ENCODE measurements at places on chromosomes 7 and 10.

- DNase-seq = no peak
Observed at GRCh38 chr10:5034588-5034987, 30.9 kb upstream of the AKR1C2 start.

GRCh38 chr10:117370205-117370604 lies 5.0 kb downstream of the PDZD8 start:
- DNase-seq = no peak

DNA sequence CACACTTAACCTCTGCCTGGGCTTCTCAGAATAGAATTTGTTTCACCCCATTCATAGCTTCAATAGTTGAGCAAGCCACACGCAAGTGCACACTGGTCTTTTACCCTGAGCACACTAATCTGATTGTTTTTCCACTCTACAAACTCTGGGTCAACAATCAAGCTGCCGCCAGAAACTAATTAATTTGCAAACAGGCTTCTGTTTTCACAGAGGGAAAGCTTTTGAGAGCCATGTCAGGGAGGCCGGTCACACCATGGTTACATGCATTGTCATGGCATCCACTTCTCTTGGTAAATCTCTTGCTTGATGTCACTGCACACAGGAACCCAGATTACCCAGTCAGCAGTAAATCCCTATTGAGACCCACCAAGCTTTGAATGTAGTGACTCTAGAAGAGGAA lies 154.2 kb downstream of the SEMA3A start:
- DNase-seq = no peak

DNA sequence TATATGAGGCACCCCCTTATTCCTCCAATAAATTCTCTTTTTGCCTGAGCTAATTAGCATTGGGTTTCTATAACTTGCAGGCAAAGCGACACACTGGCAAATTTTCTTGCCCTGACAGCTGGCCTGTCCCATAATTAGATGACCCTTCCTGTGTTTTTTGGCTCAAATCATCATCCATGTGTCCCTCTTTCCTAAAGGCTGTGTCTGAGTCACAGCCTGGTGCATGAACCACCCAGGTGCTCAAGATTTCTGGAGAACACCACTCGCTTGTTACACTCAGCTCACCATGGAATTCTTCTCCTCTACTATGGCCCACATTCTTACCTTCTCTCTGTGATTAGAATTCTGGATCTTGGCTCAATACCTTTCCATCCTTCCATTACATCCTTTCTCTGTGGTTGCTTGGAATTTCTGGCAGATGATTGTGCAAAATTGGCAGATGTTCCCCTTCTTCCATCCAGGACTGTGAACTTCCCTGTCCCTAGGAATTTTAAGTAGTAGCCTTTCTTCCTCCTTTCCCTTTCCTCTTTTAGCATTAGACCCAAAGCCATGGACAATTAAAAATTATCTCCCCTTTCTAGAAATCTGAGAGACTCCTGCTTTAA lies 116.0 kb upstream of the ANKRD1 start:
- no peak for DNase-seq

DNA sequence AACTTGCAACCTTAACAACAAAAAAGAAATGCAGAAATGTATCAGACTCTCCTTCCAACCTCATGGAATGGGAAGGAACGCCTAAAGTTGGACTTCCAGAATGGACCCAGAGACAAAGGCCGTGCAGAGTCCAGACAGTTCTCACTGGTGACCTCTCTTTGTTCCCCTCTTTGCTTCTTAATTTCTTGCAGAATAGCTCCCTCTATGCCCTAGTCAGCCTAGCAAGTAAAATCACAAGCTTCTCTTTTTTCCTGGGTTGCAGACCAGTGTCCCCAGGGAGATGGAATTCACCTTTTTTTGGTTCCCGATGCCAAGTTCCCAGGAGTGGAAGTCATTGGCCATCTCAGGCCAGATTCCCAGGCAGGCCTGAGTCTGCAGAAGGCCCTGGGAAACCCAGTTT lies 278.0 kb downstream of the CCSER2 start:
- DNase-seq = no peak

DNA sequence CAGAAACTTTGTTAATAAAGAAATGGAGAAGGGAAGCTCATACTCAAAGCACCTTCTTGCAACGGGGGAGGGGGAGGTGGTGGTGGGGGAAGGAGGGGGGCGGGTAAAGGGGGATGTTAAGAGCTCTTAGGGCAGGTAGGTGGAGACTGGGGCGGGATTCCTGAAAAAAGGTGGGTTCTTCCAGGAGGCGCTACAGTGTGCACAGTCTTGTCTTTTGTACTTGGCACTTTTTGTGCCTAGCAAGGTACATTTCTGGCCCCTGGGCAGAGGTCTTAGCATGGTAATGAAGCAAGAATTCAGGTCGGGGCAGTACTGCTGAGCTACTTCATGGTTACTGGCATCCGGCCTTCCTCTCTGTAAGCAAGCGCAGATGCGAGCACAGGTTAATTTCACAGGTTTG lies 15.2 kb upstream of the LAMB4 start:
- DNase-seq = no peak

DNA sequence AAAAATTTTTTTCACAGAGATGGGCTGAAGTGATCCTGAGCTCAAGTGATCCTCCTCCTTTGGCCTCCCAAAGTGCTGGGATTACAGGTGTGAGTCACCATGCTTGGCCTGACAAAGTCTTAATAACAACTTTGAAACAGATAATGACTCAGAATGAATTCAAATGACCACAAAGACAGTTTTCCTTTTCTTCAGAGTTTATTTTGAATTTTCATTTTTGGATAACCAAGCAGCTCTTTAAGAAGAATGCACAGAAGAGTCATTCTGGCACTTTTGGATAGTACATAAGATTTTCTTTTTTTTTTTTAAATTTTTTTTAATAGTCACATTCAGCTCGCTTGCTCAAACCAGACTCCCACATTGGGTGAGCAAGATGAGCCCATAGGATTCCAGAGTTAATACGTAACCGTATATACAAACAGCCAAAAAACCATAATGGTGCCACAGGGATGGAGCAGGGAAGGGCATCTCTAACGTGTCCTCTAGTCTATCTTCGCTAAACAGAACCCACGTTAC lies 43.0 kb upstream of the NMT2 start:
- DNase-seq = no peak

DNA sequence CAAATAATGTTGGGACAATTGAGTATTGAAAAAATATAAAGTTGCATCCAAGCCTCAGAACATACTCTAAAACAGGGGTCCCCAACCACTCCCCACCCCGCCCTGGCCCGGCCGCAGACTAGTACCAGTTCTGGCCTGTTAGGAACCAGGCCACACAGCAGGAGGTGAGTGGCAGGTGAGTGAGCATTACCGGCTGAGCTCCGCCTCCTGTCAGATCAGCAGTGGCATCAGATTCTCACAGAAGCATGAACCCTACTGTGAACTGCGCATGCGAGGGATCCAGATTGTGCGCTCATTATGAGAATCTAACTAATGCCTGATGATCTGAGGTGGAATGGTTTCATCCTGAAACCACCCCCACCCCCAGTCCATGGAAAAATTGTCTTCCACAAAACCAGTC lies 19.4 kb downstream of the HIPK2 start:
- DNase-seq = no peak

- DNase-seq = no peak
Observed at GRCh38 chr10:111515706-111516105, 438.9 kb downstream of the ADRA2A start.

DNA sequence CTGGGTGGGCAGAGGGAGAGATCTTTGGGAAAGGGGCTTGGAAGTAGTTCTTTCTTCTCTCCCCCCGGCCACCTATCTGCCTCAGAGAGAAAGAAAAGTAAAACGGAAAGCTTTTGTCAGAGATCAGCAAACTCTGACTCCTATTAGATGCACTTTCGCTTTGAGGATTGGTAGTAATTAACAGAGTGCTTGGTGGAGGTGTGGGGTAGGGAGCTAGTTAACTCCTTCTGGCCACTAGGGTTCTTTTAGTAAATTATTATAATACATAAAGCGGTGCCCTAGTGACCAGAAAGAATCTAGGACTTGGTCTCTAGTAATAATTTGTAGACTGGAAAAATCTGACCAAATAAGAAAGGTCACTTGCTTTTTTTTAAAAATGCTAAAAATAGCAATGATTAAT lies 54.6 kb downstream of the CPVL start:
- no peak for DNase-seq

DNA sequence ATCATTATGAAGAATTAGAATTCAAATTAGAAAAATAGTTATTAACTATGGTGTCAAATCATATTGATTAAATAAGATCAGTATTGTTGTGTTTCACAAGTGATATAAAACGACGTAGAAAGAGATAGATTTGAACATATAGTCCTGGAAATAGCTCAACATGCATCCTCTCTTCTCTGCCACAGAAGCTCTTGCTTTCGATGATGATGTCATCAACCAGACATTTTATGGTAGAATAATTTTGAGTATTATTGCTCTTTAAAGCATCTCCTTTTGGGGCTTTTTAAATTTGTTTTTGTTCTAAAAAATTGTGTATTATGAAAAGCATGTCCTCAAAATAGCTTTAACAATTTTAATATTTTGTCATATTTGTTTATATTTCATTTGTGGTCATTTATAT lies 95.0 kb downstream of the DGKB start:
- DNase-seq = no peak

DNA sequence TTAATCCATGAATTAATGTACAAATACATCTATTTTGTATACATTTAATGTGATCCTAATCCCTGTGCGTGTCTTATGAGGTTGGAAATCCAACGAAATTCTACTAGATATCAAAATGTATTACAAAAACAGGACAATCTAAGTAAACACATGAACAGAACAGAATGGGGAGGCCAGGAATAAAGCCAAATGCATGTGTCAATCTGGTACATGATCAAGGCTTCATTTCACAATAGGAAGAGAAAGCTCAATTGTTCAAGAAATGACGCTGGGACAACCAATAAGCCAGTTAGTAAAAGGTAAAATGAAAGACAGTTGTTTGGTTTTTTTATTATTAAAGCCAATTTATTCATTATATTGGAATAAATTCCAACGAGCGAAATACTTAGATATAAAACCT lies 83.0 kb downstream of the COL13A1 start:
- no peak for DNase-seq

DNA sequence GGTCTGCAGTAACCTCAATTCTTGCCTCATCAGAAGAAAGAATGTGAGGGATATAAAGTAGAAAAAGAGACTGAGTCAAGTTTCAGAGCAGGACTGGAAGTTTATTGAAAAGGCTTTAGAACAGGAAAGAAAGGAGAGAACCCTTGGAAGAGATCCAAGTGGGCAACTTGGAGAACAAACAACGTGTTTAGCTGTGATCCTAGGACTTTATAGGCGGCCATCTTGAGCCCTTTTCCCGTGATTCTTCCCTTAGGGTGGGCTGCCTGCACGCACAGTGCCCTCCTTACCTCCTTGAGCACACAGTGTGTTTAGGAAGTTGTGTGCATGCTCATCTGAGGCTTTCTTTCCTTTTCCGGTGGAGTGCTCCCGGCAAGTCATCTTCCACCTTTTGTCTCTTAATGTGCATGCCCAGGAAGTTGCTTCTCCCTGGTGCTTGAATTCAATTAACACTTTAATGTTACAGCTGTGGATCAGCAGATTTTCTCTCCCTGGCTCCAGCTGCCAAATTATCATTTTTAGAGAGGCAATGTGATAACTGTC lies 59.8 kb downstream of the ENTPD1 start:
- DNase-seq = no peak

DNA sequence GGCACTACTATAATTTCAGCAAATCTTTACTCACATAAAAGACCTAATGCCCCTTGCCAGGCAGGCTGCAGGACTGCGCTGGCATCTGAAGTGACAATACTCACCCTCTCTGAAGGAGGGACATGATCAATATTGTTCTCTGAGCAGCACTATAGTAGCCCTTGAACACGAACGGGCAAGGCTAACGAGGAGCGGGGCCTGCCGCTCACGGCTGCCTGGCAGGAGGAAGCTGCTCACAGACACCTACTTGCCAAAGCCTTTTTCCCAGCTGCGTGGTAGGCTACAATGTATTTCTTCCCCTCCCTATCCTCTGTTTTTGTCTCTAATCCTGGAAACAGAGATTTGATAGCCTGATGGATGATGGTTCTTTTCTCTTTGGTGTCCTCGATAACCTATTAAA lies 19.9 kb downstream of the PUS7 start:
- DNase-seq = no peak

- no peak for DNase-seq
Observed at GRCh38 chr7:78587443-78588044, 789.0 kb downstream of the PHTF2 start.

DNA sequence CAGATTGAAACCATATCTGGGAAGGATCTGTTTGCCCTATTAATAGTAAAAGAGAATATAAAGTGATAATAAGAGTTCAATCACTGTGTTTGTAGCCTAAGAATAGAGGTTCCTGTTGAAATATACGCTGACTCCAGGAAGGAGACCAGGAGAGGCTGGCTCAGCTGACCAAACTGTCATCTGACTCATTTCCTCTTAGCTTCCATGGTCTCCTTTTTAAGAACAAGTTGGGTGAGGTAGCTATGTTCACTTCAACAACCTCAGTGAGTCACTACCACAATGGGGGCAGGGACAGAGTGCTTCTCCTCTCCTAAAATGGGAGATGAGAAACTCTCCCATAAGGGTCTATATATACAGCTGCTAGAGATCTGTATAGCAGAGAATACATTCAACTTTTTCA lies 543.3 kb downstream of the CALN1 start:
- no peak for DNase-seq

DNA sequence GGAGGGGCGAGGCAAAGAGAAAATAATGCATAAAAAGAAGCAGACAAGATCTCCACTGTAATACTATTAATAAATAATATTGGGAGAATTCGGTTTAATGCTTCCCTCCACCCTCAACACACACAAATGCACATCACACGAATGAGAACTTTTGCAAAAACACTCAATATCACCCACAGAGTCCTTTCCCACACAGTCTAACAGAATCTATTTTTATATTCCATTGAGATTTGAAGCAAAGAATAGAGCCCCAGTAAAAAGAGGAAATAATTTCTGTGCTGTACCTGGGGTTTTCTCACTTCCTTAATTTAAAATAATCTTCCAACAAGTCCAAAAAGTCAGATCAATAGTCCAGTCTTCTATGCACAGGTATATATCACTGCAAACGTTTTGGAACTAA lies 17.0 kb downstream of the PIK3AP1 start:
- no peak for DNase-seq

DNA sequence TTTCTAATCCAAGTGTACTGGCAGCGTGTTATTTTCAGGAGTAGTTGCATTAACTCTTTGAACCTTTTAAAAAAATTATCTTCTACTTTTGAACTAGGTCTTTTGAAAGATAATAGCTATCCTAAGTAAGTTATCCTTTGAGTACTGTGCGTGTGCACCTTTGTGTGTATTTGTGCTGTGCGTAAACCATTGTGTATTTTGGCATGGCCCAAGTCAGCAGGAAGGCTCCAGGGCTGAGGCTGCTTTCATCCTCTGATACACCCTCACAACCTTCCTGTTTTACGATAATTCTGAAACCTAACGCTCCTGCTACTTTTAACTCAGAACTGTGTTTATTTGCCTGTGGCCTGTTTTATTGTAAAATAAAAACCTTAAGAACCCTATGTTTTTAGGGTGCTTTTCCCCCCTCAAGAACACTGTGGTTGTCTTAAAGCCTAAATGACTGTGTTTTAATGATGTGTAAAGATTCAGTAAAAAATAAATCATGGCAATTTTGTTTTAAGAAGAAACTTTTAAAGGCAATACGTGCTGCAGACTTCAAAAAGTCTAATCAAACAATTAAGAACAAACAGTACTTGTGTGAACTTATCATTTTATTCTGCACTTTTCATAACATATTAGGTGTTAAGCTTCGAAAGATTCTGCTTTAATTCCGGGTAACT lies 57.5 kb downstream of the HDAC9 start:
- DNase-seq = no peak

Measured in DMS79 (cell line).